ENCODE measurements at places on chromosomes 7 and 10.

- no peak for DNase-seq
Measured at GRCh38 chr7:65475734-65476319, 102.2 kb downstream of the ZNF92 start.

DNA sequence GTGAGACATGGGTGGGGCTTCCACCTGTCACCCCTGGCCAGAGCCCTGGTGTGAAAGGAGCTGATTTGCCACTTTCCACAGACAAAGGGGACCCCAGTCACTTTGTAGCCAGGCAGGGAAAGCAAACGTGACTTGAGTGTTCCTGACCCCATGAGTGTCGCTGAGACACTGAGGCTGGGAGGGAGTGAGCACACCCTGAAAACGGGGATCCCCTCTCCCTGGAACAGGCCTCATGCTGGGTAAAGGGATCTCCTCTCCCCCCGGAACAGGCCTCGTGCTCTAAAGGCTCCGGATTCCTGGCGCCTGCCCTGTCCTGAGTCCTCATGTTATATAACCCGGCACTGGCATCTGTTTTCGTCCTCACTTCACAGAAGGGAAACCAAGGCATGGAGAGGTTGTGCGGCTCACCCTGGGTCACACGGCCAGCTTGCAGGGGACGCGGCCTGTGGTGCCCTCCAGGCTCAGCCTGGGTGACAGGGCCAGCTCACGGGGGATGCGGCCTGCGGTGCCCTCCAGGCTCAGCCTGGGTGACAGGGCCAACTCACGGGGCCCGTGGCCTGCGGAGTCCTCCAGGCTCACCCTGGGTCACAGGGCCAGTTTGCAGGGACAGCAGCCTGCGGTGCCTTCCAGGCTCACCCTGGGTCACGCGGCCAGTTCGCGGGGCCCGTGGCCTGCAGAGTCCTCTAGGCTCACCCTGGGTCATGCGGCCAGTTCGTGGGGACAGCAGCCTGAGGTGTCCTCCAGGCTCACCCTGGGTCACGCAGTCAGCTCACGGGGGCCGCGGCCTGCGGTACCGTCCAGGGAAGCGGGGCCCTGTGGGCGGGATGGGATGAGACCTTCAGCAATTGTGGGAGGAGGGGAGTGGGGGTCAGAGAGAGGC is 104.7 kb downstream of the PDGFA start:
- DNase-seq, result no peak

GRCh38 chr7:37117292-37117691 is 331.4 kb downstream of the ELMO1 start:
- no peak for DNase-seq

GRCh38 chr7:112001091-112001826 is 204.9 kb downstream of the DOCK4 start:
- peak; percentile 87 for DNase-seq

DNA sequence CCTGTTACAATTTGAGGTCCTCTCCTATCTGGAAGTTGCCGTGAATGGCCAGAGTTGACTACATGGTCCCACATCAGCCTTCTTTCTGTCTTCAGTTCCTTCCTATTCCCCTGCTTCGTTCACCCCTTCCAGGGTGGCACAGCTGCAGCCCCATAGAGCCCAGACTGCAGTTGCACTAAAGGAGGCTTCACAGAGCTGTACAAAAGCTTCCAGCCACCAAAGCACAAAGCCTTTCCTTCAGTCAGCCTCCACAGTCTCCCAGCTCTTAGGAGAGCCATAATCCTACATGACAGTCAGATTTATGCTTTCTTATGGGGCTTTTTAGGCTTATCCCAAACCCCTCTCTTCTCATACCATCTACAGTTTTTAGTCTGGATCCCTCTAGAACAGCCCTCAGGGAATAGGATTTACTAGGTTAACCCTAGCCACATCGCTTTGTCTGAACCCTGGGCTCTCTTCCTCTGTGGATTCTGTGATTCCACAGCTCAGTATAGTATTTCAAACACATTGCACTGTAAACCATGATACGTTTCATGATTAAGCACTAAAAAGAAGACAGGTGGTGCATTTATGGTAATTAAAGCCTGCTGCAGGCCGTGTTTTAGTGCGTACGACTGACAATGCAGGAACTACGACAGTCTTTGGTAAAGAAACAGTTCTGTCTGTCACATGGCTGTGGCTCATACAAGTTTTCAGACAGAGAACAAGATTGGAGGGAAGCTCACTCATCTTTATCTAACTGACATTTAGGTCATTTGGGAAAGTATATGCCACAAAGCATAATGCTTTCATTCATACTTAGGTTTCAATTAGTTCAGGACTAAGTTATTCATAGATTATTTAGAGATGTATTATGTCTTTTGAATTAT is 208.3 kb upstream of the KMT2E start:
- no peak for DNase-seq

DNA sequence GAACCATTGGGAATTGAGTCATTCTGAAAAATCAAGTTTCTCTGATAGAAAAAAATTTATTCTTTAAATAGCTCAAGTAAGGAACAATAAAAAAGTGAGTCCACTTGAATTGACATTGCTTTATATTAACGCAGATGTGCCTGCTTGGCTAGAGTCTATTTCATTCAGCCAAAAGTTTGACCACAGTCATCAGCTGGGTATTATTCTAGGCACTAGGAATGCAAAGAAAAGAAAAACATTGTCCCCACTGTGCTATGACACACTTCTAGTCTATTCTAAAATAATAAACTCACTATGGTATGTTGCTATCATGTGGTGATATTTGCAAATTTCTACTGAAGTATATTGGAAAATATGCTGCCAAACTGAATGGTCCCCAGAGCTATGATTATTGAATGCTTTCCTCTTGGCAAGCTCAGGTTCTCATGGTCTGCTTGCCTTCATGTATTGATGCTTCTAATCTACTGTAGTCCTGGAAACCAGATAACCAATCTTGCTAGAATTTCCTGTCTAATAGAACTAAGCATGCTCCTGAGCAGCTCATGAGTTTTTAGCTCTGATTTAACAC is 8.3 kb downstream of the SFRP4 start:
- DNase-seq, result no peak

GRCh38 chr7:152527610-152528032 is 91.8 kb upstream of the KMT2C start:
- DNase-seq, result no peak

GRCh38 chr10:2022401-2022800 is 285.1 kb upstream of the ADARB2 start:
- no peak for DNase-seq

DNA sequence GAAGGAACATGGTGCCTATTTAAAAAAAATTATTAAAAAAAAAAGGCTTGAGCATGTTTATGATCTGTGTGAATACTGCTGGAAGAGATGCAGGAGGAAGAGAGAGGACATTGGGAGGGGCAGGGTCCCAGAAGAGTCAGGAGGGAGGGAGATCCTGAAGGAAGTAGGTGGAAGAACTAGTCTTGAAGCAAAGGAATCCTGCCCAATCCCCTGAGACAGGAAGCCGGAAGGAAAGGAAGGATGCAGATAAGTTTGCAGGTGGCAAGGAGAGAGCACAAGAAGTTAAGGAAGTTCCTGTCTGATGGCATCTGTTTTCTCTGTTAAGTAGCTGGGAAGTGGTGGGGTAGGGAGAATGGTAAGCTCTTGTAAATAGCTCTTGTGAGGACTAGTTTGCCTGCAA is 318.5 kb downstream of the DOCK4 start:
- DNase-seq, result no peak

DNA sequence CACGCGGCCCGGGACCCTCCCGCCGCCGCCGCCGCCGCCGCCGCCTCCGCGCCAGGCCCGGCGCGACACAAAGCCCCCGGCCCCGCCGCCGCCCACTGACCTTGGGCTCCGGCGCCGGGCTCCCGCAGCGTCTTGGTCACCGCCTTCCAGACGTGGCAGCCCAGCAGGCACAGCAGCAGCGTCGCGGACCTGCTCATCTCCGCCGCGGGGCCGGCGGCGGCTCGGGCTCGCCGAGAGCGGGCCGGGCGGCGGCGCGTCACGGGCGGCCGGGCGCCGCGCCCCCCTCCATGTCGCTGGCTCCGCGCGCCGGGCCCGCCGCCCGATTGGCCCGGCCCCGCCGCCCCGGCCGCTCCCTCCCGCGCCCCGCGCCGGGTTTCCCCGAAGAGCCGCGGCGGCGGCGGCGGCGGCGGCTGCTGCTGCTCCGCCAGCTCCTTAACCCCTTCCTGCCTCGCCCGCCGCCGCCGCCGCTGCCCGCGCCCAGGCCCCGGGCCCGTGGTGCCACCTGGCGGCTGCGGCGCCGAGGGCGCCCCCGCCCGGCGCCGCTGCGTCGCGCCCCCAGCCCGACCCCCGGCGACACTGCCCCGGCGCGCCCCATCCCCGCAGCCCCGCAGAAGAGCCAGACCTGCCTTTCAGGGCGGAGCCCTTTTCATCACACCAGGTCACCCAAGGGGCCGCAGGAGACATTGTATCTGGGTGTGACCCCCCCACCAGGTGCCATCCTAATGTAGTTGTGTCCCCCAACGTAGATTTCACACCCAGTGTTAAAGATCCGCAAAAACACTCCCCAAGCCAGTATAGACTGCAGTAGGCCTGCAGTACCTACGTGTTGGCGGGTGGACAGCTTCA is at the start of gene FAM171A1:
FAM171A1 (minus strand) TSS at position 434 of the 846 bp plus-strand sequence; CDS start at position 197, 237 bp downstream.
- DNase-seq, result peak; percentile 56

GRCh38 chr10:42428534-42428933 is 209.8 kb downstream of the ZNF33B start:
- no peak for DNase-seq

- no peak for DNase-seq
Measured at GRCh38 chr7:30206491-30206890, 71.7 kb downstream of the MTURN start.

DNA sequence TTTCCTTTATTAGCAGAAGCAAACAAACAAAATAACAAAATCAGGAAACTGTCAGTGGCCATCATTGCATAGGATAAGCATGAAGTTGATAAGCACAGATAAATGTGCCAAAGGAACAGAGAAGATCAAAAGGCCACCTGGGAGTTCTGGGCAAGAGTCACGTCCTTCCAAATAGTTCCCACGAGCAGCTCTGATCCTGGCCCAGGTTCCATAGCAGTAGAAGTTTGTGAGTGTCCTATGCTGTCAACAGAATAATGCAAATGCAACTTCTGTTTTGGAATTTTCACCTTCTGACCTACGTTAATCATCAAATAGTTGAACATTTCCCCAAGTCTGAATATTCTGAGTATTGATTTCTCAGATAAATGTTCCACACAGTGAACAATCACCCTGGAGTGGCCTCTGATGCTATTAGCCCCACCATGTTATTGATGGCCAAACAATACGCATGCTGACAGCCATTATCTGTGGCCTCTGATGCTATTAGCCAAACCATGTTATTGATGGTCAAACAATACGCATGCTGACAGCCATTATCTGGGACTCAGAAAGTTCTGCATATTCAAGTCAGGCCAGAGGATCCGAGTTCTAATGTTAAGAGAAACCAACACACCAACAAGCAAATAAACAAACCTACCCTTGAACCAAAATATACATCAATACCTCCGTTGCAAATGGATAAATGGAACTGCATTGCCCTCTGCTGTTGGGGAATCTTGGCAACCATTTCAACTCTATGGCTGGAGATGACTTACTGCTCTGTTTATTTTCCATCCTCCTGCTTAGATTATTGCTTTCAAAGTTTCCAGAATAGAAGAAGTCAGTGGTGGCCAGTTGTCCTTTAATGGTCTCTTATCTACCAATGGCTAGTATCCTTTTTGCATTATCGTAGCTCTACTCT is 63.3 kb downstream of the MRC1 start:
- DNase-seq, result peak; percentile 53

DNA sequence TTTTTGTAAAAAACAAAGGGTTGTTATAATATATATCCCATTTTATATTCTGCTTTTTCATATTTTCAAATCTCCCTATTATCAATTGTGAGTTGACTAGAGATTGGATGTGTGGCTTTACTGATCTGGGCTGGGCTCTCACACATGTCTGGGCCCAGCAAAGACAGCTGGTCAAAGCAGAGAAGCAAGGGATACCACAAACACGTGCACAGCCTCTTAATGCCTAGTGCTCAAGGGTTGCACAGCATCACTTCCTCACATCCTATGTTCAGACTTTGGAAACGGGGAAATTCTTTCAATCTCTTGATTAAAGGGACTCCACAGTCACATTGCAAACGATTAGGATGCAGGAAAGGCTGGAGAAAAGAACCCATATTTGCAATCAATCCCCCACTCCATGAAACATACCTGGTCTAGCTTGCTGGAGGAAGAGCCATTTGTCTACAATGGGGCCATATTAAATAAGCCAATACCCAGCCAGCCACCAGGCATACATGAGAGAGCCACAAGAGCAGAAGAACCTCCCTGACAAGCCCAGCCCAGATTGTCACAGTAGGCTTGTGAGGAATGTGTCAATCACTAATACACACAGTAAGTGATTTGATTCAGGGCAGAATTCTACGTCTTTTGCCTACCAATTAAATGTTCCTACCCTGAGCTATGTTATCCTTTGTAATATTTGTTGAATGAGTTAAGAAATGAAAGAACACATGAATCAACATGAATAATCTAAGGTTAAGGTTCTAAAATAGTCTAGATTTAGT is 431.2 kb downstream of the TNS3 start:
- no peak for DNase-seq

GRCh38 chr10:11285171-11285570 is 267.5 kb downstream of the CELF2 start:
- DNase-seq, result no peak

- peak; percentile 18 for DNase-seq
Measured at GRCh38 chr7:97819161-97819560, 53.0 kb downstream of the ASNS start.
